ENCODE measurements at places on chromosomes 6 and 20.

GRCh38 chr6:75029333-75029732, 176.5 kb downstream of the COL12A1 start:
- DNase-seq: no peak

DNA sequence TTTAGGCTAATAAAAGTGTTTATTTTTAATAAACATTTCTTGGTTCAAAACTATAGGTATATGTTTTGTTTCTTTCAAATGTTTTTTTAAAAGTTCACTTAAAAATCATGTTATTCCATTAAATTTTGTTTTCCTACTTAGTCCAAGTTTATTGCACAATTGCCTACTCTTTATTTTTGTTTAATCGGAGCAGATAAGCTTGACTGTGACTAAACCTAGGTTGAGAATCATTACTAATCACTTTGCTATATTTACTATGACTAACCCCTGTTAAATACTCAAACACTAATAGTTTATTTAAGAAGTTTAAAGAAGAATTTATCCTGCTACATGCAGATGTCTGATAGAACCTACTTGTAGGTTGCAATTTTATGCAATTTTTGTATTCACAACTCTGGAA, 18.8 kb downstream of the MAP3K4 start:
- DNase-seq: peak; percentile 60

DNA sequence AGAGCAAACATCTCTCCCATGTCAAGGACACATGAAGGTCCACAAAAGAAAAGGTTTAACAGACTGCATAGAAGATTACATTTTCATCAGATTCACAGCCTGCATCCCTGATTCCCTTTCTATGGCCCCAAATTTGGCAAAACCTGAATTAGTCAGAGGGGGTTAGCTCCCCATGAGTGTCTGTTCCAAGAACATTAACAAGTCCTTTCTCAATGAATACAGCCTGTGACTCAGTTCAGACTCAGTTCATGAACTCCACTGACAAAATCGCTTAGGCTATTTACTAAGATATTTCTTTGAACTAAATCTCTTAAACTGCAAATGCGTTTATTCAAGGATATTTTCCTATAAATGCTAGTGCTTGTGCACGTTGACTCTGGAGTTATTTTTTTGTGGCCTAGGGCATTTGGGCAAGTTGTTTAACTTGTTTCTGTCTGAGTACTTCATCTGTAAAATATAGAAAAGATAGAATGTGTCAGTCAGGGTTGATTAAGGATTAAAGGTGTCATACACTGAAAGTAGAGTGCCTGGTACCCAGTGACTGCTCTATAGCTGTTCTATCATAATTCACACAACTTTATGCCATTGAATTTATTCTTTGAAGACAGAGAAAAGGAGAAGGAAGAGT, 422.6 kb downstream of the HTR1B start:
- DNase-seq: no peak

DNA sequence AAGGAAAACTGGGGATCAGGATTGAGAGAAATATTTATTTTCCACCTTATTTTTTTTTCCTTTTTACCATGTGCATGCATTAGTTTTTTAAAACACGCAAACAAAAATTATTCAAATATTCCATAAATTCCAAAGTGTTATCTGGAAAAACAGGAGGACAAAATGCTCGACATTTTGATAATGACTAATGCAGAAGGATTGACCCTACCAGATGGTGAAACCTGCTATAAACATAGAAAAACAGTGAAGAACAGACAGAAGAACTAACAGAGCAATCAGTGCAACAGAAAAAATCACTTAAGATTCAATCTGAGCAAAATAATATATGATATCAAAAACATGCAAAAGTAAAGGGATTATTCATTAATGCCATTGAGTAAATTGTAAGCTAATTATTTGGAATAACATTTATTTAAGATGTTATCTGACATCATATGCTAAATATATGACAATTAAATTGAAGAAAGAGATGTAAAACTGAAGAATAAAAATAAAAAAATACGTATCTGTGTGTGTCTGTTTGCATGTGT, 218.4 kb downstream of the LMBRD1 start:
- no peak for DNase-seq
